ENCODE measurements at places on chromosomes 4 and X. TPM values are rescaled to one million over a fixed set of nuclear protein-coding genes. Genes with fewer than 3 reads are reported as not detected.

The DUSP21 gene
- not detected for total RNA-seq

DNA sequence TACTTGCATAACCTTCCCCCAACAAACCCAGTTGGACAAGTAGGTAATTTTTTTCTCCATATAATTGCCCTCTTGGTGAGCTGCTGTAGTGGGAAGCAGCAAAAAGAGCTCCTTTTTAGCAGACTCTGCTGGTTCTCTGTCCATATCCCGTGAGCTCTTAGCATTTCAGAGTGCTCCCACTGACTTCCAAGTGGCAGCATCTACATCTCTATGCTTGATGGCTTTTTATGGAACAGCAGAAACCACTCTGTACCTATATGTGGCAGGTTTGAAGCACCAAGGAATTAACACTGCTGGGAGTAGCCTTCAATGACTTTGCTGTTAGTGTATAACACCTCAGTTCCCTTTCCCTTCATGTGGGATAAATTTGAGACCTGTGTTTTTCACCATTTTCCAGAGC is 168.4 kb upstream of the NHS start:
- no peak overlapping the region for H3K27ac ChIP-seq
- DNase-seq: no peak
- H3K27me3 ChIP-seq: no peaks in the 10 kb centered on the region
- no peaks in the 10 kb centered on the region for H3K4me1 ChIP-seq
- H3K36me3 ChIP-seq: no peaks in the 10 kb centered on the region
- no peak overlapping the region for H3K4me3 ChIP-seq

DNA sequence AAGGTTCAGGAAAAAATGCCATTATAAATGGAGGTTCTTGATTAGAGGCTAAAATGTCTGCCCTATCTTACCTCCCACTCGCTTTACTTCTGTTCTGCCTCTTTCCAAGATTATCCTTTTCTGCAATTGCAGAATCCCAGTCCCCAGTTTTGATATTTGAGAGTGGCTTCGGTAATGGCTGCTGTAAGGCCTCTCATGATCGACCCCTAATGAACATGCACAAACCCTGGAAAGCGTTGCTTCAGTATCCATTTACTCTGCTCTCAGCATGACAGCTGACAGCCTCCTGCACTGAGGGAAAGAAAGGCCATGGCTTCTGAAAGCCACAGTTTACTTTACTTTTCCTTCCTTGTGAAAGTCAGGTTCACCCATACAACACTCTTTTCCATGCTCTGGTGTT is 325.4 kb upstream of the GALNT7 start:
- H3K27ac ChIP-seq: no peak overlapping the region
- H3K4me1 ChIP-seq: no peaks in the 10 kb centered on the region
- H3K4me3 ChIP-seq: no peak overlapping the region
- no peaks in the 10 kb centered on the region for H3K36me3 ChIP-seq
- no peaks in the 10 kb centered on the region for H3K27me3 ChIP-seq

- H3K27ac ChIP-seq: no peak overlapping the region
- no peaks in the 10 kb centered on the region for H3K36me3 ChIP-seq
Measured at GRCh38 chr4:32010221-32010620, 1290.1 kb downstream of the PCDH7 start.

- H3K27me3 ChIP-seq: no peaks in the 10 kb centered on the region
- no peak overlapping the region for H3K27ac ChIP-seq
- H3K4me3 ChIP-seq: no peak overlapping the region
- DNase-seq: no peak
Measured at GRCh38 chr4:148998719-148999118, 556.5 kb upstream of the NR3C2 start.

The DCAF12L1 gene
- not detected for total RNA-seq

The GPR78 gene
- not detected for total RNA-seq

The FGF5 gene
- total RNA-seq: not detected

DNA sequence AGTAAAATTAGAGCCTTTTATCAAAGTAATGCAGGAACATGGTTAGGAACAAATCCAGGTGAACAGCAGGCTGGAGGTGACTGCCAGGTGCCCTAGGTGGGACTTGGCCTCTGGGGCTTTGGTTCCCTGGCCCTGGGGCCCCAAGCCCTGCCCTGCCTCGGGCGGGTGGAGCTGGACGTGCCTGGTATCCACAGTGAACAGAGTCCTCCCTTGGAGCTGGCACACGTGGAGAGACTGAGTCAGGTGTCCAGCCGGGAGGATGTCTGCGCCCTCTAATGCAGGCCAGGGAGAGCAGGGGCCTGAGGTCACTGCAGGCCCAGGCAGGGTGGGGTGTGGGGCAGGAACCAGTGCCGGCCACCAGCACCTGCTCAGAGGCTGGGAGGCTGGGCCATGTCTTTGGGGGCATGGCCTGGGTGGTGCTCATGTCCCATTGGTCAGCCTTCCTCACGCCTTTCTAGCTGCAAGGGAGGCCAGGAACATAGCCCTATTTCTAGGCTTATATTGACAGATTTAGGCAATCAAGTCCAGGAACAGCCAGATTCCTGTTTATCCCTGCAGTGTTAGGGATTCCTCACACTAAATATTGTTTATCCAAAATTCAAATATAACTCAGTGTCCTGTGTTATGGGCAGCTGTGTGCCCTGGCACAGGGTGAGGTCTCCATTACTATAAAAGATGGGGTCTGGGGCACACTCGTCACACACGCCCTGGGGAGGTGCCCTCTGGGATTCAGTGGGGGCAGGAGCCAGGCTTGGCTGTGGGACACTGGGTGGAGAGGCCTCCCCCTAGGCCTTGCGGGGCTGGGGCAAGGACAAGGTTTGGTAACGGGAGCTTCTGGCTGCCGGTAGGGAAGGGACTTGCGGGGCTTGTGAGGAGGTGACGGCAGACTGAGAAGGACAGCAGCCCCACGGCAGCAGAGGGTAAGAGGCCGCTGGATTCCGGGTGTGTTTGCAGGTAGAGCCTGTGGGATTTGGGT is 14.3 kb upstream of the NAT8L start:
- H3K4me3 ChIP-seq: no peak overlapping the region
- peak; percentile 51 for DNase-seq
- no peaks in the 10 kb centered on the region for H3K36me3 ChIP-seq
- H3K27me3 ChIP-seq: peaks cover 34% of the 10 kb centered on the region

DNA sequence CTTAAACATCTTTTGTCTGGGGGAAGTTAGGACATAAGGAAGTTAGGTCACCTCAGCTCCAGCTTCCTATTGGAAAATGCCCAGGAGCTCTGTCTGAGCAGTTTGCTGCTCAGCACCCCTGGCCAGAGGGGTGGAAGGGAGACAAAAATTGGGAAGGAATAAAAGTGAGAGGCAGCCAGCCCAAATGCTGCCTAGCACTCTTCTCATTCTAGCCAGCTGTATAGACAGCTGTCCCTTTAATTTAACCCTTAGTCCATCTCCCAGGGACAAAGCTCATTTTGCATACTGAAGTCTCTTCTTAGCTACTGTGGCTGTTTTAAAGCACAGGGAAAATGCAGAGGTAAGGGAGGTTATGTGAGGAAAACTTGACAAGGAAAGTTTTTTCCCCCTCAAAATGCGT is 89.5 kb upstream of the CITED1 start:
- no peaks in the 10 kb centered on the region for H3K4me1 ChIP-seq
- no peaks in the 10 kb centered on the region for H3K36me3 ChIP-seq
- H3K27ac ChIP-seq: no peak overlapping the region
- H3K27me3 ChIP-seq: no peaks in the 10 kb centered on the region

GRCh38 chr4:57119054-57119651 is 9.0 kb upstream of the IGFBP7 start:
- H3K36me3 ChIP-seq: no peaks in the 10 kb centered on the region
- no peak overlapping the region for H3K4me3 ChIP-seq
- DNase-seq: no peak
- peaks cover 2% of the 10 kb centered on the region for H3K4me1 ChIP-seq

The S100G gene
- total RNA-seq: not detected

The USP27X gene
- 3.0 TPM for total RNA-seq

DNA sequence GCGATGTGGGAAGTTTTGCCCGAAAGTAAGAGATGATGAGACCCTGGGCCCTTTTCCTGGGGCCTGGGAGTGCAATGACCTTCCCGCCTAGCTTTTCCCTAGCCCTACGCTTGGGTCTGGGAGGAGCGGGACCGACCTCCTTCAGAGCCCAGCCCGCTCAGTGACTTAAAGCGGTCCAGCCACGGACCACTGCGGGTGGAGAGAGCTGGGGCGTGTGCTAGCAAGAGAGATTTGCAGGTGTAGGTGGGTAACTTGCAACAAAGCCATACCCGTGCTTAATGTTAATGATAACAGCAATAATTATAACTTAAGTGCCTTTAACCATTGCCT is 503 bp upstream of the PDE5A start:
- H3K4me1 ChIP-seq: peaks cover 11% of the 10 kb centered on the region
- no peaks in the 10 kb centered on the region for H3K27me3 ChIP-seq
- H3K36me3 ChIP-seq: no peaks in the 10 kb centered on the region
- peak overlapping the region; percentile 83 for H3K27ac ChIP-seq

- DNase-seq: no peak
- H3K27me3 ChIP-seq: no peaks in the 10 kb centered on the region
- H3K4me3 ChIP-seq: no peak overlapping the region
Measured at GRCh38 chr4:43693876-43694275, 754.7 kb downstream of the KCTD8 start.

The ITIH6 gene
- total RNA-seq: not detected

The RAB33A gene
- 0.59 TPM for total RNA-seq

DNA sequence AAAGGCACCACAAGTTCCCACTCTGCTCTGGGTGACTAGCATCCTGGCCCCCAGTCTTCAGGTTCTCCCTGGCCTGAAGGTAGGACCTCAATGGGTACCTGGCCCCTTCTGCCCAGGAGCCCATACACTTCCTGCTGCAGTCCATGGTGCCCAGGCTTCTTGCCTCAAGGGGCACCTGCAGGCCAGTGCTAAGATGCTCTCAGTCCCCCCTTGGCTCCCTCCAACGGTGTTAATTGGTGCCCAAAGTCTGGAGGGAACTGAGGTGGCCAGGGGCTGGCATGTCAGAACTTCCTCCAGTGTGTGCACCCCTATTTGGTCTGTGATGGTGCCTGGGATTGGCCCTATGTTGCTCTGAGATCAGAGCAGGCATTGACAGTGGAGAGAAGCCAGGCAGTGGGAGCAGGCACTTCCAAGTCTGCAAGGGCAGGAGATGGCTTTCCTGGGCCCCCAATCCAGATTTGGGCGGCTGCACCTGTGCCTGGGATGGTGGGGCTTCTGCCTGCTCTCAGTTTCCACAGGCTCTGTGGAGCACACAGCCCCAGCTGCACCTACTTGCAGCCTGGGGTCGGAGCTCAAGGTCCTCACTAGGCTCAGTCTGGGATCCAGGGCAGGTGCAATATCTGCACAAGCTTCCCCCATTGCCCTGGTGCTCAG is 301.6 kb downstream of the FAM47B start:
- no peak overlapping the region for H3K27ac ChIP-seq
- DNase-seq: no peak
- no peak overlapping the region for H3K4me3 ChIP-seq
- H3K4me1 ChIP-seq: no peaks in the 10 kb centered on the region
- no peaks in the 10 kb centered on the region for H3K27me3 ChIP-seq
- H3K36me3 ChIP-seq: no peaks in the 10 kb centered on the region

The STBD1 gene
- total RNA-seq: 5.5 TPM

DNA sequence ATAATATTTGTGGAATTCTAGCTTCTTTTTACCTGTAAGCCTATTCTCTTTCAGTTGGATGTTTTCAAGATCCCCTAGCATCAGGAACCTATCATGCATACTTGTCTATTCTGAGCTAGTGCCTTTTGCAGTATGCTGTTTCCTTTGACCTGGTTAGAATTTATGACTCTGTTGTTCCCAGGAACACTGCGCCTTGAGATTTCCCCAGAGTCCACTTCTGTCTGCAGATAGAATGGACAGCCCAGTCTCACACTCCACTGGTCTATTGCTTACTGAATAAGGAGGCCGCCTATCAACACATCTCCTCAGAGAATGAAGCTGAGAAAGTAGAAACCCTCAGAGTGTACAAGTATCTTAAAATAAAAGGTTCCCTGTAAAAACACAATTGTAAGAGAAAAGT is 465.1 kb upstream of the GALNTL6 start:
- H3K4me3 ChIP-seq: no peak overlapping the region
- no peaks in the 10 kb centered on the region for H3K4me1 ChIP-seq
- H3K27ac ChIP-seq: no peak overlapping the region
- no peaks in the 10 kb centered on the region for H3K36me3 ChIP-seq
- no peak for DNase-seq

DNA sequence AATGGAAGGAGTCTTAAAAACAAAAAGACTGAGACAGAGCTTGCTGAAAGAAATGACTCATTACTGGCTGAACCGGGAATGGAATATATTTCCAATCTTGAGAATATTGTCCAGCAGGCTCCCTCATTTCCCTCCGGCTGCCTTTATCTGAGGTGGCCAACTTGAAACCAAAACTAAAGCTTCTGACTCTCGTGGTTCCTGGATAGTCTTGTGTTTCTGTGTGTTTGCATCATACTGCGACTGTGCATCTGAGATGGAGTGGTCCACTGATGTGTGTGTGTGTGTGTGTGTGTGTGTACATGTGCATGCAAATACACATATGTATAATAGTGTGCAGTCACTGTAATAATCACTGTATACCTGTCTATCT is 145.6 kb upstream of the SCML1 start:
- no peak overlapping the region for H3K27ac ChIP-seq
- no peaks in the 10 kb centered on the region for H3K36me3 ChIP-seq
- peaks cover 3% of the 10 kb centered on the region for H3K4me1 ChIP-seq

The GPC3 gene
- total RNA-seq: 52.9 TPM

The SPANXA1 gene
- total RNA-seq: not detected

The GLOD5 gene
- total RNA-seq: 2.1 TPM

The VSIG4 gene
- total RNA-seq: 392 TPM

The MAGEA11 gene
- total RNA-seq: not detected

DNA sequence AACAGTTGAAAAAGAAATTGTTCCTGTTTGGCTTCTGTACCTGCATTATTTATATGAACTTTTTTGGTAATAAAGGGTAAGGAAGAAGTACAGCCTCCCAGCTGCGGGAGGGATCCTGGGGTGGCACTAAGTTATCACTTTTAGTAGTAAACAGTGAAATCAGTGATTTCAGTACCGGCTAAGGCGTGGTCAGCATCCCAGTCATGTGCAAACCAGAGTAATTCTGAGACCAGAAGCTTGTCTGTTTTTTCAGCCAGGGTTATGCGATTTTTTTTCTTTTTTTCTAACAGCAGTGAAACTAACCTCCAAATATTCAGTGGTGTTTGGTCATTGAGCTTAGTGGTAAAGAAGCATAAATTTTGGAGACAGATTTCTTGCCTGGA is 3.3 kb downstream of the EGF start:
- no peaks in the 10 kb centered on the region for H3K4me1 ChIP-seq
- no peaks in the 10 kb centered on the region for H3K36me3 ChIP-seq
- no peaks in the 10 kb centered on the region for H3K27me3 ChIP-seq
- no peak for DNase-seq
- H3K27ac ChIP-seq: no peak overlapping the region

GRCh38 chrX:129525896-129526295 is 2.6 kb upstream of the SMARCA1 start:
- no peak overlapping the region for H3K4me3 ChIP-seq
- H3K36me3 ChIP-seq: no peaks in the 10 kb centered on the region
- no peak for DNase-seq
- no peak overlapping the region for H3K27ac ChIP-seq
- H3K27me3 ChIP-seq: no peaks in the 10 kb centered on the region

Measured in upper lobe of left lung (tissue), 6 donors.